Naive B cell (primary cell): ENCODE measurements at places on chromosomes 3 and 15. TPM values are rescaled to one million over a fixed set of nuclear protein-coding genes. Genes with fewer than 3 reads are reported as not detected.

CCR5 gene
- polyA plus RNA-seq: not detected

PCSK6 gene
- polyA plus RNA-seq: not detected

TLR9 gene
- polyA plus RNA-seq: 4.1 TPM

NMNAT3 gene
- 3.7 TPM for polyA plus RNA-seq

ATXN7 gene
- polyA plus RNA-seq: 6.5 TPM
